ENCODE measurements at places on chromosomes 4 and X.

GRCh38 chrX:131977619-131978018 lies 45.5 kb upstream of the STK26 start:
- DNase-seq, result no peak

- DNase-seq, result no peak
Observed at GRCh38 chr4:172777729-172778431, 390.7 kb upstream of the GALNT7 start.

GRCh38 chr4:151888367-151888866 lies 127.6 kb upstream of the GATB start:
- no peak for DNase-seq

DNA sequence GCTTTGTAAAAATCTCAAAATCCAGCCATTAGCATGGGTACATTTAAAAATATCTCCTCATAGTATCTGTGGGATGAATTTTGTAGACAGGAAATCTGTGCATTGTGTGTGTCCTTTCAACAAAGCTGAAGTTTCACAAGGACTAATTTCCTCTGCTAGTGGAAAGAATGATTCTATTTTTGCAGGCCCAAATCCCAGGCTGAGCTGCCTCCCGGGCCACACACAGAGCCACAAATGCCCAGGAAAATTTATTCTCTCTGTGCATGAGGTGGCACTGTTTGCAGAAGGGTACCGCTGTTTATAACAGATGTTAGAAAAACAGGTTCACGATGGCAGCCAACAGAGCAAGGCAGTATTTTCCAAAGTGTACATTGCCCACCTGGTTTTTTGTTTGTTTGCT lies 11.0 kb upstream of the VCX3B start:
- no peak for DNase-seq

DNA sequence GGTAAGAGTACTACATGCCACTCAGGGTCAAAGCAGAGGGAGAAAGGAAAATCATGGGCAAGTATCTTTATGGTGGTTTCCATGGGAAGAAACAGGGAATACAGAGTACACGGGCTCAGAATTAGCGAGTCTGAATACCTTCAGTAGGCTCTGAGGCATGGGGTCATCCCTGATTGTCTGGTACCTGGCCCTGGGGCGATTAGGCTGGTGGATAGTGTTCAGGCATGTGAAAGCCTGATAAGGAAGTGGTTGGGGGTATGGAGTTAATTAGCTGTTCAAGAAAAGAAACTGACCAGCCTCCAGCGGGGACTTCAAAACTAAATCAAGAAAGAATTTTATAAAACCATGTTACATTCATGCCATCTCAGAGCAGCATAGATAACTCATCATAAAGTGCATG lies 518.8 kb downstream of the RAB28 start:
- DNase-seq, result no peak

- DNase-seq, result no peak
Observed at GRCh38 chrX:123851079-123851478, 8.8 kb upstream of the XIAP start.

DNA sequence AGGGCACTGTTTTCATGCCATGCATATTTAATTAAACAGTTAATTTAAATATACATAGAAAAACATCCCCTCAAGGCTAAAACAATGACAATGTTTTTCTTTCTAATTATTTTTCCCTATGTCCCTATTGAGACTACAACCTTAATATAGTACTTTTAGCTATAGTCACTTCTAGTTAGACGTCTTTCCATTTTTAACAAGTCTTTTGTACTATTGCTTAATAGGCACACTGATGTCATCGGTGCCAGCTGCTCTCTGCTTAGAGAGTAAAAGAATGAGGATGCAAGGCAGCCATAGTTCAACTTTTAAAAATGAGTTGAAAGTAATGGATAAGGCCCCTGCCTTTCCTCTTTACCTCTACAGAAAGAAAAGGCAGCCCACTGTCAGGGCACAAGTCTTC lies 191.1 kb downstream of the KCTD8 start:
- no peak for DNase-seq

- no peak for DNase-seq
Observed at GRCh38 chr4:80806472-80806871, 224.0 kb upstream of the BMP3 start.

- no peak for DNase-seq
Observed at GRCh38 chrX:135625995-135626394, 87.4 kb upstream of the CT45A1 start.

DNA sequence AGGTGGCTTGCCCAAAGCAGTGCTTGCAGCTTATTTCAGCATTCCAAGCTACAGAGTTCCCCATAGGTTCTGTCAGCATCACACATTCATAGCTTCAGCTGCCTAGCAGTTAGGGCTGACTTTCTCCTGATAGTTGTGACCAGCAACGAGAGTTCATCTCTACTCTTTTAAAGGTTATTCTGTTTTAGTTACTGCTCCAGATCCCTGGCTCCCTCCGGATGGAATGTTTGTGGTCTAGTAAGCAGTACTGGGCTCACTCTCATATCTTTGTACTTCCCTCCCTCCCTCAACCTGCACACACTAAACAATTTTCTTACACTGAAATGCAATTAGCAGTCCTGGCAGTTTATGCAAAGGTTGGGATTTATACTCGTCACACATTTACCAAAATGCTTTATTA lies 43.9 kb downstream of the PTTG2 start:
- DNase-seq, result no peak

GRCh38 chr4:162494935-162495334 lies 331.1 kb upstream of the FSTL5 start:
- DNase-seq, result no peak

GRCh38 chr4:80307774-80308465 lies 27.6 kb upstream of the CFAP299 start:
- no peak for DNase-seq

GRCh38 chr4:1873291-1873690 lies 2.1 kb downstream of the NSD2 start:
- DNase-seq, result no peak

DNA sequence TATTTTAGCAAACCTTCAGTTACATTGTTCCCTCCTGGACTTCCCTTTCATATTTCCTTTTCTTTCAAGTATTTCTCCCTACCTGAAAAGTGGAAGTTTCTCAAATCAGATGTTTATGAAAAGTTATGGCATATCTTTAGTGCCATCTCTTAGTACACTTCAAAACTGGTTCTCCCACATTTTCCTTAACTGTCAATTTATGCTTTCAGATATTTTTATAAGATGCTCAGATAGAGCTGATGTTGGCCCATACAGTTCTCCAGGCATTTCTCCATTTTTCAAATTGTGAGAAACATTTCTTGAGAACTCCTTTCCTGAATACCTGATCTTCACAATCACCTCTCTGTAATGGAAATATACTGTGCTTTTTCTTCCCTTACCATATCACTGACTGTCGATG lies 32.5 kb upstream of the AP1AR start:
- no peak for DNase-seq

- DNase-seq, result no peak
Observed at GRCh38 chr4:183746305-183747229, 87.5 kb downstream of the TRAPPC11 start.

GRCh38 chr4:76836860-76837562 lies 60.9 kb downstream of the SOWAHB start:
- no peak for DNase-seq

DNA sequence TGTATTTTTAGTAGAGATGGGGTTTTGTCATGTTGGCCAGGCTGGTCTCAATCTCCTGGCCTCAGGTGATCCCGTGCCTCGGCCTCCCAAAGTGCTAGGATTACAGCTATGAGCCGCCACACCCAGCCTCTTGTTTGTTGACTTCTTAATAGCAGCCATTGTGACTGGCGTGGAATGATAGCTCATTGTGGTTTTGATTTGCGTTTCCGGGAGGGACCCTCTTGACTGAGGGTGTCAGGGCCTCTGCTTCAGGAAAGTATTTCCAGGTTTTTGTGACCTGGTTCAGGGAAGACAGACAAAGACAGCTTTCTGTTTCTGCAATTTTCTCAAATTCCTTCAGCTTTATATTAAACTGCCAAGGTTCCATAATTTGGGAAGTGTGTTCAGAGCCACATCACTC lies 15.1 kb downstream of the CSF2RA start:
- DNase-seq, result no peak

DNA sequence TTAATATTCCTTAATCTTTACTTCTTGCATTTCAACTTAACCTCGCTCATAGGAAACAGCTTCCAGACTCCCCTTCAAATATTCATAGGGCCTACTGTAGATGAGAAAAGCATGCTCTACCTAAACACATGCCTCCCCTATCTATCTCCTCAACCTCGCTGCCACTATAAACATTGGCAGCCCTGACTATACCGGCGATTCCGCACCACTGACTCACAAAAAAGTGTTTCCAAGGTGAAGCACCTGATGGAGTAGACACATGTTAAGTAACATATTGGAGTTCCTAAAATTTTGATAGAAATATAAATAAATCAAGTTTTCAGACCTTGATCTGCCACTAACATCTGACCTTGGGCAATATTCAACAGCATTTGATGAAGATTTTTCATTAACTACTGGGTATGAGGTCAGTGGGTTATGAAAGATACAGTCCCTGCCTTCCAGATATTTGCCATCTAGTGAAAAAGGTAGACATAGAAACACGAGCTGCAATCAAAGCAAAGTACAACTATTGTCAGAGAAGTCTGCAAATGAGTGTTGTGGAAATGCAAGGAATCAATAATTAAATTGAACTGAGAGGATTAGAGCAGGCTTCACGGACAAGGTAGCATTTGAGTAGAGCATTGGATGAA lies 184.2 kb downstream of the MAML3 start:
- DNase-seq, result no peak

GRCh38 chr4:95838192-95838591 lies 1.7 kb upstream of the PDHA2 start:
- DNase-seq, result no peak

DNA sequence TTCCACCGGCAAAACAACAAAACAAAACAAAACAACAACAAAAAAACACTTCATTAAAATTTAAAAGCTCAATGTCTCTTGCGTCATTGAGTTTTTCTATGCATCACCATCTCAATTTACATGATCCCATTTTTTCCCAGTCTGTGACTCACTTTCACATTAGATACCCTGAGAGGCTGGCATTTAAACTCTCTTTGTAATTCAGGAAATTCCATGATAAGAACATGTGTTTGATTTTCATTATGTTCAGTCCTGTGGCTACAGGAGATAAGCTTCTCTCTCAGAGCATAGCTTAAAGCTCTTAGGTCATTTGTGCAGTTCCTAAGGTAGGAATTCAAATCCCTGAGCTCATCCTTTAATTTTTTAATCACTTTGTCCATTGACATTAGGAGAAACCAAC lies 104.6 kb downstream of the NBDY start:
- DNase-seq, result no peak

DNA sequence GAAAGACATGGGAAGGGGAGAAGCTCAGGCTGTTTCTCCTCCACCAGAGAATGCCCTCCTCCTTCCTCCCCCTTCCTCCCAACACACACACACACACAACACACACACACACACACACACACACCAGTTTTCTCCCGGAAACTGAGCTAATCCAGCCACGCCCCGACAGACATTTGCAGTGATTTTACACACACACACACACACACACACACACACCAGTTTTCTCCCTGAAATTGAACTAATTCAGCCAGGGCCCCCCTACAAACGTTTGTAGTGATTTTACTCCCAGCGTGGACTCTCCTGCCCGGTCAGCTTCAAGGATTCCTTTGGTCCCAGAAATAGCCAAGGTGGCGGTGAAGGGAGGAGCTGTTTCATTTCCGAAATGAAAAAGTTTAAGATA lies 32.9 kb upstream of the STX18 start:
- no peak for DNase-seq

Data from activated CD4-positive, alpha-beta T cell treated with anti-CD3 and anti-CD28 coated beads, Interleukin-2, amount 50 U/mL, for 48 hours (primary cell).